GM23248 (cell line): ENCODE measurements at places on chromosomes 12 and 14. TPM values are rescaled to one million over a fixed set of nuclear protein-coding genes. Genes with fewer than 3 reads are reported as not detected.

DNA sequence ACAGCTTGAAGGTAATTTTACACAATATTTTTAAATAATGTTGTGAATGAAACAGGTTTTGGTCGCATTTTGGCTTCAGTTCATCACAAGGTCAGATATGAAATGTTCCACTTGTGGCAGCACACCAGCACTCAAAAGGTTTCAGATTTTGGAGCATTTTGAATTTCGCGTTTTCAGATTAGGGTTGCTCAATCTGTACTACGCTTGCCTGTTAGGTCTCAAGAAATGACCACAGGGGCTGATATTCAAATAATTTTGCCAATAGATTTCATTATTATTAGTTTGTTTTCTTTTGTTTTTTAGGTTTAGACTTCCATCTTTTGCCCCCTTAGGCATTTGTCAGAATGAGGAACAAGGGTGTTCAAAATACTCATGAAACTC, 29.8 kb downstream of the DICER1 start:
- DNase-seq: no peak

FICD gene
- 8.6 and 9.4 TPM in 2 replicates for total RNA-seq

GRCh38 chr12:22180705-22181104, 134.7 kb downstream of the CMAS start:
- DNase-seq: no peak

GRCh38 chr14:73105050-73105449, 31.3 kb upstream of the PSEN1 start:
- peak; percentile 16 for DNase-seq

GRCh38 chr12:28824193-28824846, 324.8 kb upstream of the FAR2 start:
- no peak for DNase-seq

DNA sequence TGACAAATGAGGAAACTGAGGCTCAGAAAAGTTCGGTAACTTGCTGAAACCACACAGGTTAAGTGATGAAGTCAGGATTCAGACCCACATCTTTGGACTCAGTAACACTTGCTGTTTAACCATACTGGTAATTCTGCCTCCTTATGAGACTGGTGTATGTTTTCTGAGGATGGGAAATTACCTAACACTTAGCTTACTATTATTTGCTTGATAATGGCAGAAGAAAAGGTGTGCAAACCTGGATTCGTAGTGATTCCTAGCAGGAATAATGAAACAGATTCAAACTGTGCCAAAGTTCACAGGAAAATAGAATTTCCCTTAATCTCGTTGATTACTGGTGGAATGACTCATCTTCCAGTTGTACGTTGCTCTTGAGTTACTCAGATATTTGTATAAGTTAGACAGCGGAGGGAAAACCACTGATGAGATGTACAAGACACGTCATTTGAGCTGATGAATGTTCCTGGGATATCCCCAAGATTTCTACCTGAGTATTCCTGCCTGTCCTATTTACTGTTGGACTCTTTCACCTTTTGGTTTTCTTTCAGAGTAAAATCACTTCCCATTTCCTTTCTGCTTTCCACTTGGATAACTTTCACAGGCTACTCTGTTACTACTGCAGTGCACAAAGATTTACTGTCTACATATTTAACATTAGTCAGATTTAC, 37.5 kb downstream of the PRORP start:
- peak; percentile 96 for DNase-seq

PTPRQ gene
- total RNA-seq: 0.11 and 0.76 TPM in 2 replicates

DNA sequence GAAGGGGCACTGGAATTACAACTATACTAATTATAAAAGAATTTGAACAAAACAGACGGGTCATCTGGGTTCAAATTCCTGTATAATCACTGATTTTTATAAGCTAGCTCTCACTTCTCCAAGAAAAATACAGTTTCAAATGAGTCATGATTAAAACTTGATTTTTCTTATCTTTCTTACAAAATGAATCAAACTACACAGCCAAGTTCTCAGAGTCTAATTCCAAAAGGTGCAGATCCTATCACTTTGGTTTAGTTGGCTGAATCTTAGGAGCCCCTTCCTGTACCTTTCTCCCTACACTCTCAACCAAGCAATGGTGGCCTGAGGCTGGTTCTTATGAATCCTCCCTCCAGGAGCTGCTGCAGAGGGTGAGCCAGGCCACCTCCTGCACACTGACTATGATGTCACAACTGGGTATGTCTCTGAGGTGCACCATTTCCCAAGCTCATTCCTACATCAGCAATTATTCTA, 43.8 kb upstream of the BMP4 start:
- peak; percentile 50 for DNase-seq

- DNase-seq: peak; percentile 47
Observed at GRCh38 chr12:82818271-82819035, 131.7 kb downstream of the TMTC2 start.

RD3L gene
- not detected in 2 replicates for total RNA-seq

BRI3BP gene
- 1.9 and 4.2 TPM in 2 replicates for total RNA-seq

GRCh38 chr14:78491048-78491447, 320.9 kb downstream of the NRXN3 start:
- no peak for DNase-seq

DNA sequence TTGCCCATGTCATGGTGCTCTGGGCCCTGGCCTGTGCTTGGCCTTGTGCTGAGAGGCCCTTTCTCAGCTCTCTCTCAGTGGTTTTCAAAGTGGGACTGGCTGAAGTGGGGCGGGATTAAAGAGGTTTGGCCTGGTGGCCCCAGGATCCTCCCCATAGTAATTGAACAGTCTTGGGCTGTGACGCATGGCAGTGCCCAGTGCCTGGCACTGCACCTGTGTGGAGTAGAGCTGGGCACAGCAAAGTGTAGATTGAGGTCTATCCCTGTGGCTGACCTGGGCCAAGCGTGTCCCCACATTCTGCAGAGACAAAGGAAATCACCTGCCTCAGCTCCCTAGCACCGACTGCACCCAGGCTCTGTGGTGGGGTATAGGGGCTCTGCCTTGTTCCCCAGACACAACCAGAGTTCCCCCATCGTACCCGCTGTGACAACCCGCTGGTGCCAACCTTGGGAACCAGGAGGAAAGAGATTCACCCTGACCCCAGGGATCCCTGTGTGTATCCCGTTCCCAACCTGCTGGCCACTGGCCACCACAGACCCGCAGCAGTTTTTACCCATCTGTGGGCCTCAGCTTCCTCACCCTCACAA, 9.9 kb upstream of the CYP46A1 start:
- no peak for DNase-seq

- DNase-seq: peak; percentile 87
Observed at GRCh38 chr12:131860472-131861260, 32.5 kb downstream of the MMP17 start.

OAS2 gene
- 0.54 and 1.0 TPM in 2 replicates for total RNA-seq

- peak; percentile 86 for DNase-seq
Observed at GRCh38 chr14:51095854-51096823, 1.2 kb upstream of the TRIM9 start.

- DNase-seq: no peak
Observed at GRCh38 chr14:84643446-84643845, 886.5 kb upstream of the FLRT2 start.

GRCh38 chr12:121989276-121990113, 32.2 kb upstream of the BCL7A start:
- no peak for DNase-seq

GRCh38 chr14:95316821-95317220, 2.9 kb downstream of the CLMN start:
- DNase-seq: no peak

GRCh38 chr12:79659961-79660431, 30.8 kb downstream of the PAWR start:
- DNase-seq: peak; percentile 20

TAS2R10 gene
- total RNA-seq: not detected in 2 replicates

TAS2R9 gene
- total RNA-seq: not detected in 2 replicates

DNA sequence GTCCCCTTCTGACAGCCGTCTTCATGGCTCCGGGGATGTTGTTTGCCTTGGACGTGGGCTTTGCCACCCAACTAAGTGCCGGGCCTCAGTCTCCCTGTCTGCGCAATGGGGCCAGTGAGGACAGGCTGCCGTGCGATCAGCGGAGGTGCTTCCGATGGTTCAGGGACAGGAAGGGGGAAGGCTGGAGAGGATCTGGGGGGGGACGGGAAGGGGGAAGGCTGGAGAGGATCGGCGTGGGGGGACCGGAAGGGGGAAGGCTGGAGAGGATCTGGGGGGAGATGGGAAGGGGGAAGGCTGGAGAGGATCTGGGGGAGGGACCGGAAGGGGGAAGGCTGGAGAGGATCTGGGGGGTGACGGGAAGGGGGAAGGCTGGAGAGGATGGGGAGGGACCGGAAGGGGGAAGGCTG, 3.4 kb downstream of the MMP17 start:
- DNase-seq: peak; percentile 85

GRCh38 chr12:22856178-22856577, 231.2 kb downstream of the ETNK1 start:
- peak; percentile 57 for DNase-seq

DNA sequence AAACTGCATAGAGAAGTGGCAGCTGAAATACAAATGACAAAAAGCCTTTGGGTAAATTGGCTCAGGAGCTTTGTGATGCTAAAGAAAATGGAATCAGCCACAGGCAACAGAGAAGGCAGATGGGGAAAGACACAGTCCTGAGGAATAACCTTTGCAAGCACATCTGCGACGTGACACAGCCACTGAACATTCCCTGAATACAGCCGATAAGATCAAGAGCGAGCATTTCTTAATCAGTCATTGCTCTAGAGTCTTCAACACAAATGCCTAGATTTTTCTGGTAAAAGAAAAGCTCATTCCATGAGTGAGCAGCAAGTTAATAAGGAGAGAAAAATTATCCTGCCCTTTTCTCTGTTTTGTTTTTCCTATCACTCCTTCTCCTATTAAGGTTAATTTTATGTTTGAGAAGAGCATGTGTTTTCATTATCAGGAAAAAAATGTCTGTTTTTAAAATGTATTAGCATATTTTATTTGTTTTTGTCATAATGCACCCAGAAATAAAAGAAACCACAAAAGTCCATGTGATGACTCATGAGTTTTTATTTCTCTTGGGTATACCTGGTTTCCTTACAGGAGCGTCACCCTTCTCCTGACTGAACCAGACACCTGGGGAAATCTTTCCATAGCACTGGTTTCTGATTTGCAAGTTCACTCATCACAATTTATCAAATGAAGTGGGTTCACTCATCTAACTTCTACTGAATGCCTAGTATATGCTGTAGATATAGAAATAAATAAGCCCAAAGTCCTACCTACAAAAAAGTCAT, 45.4 kb upstream of the PCED1B start:
- no peak for DNase-seq

DNA sequence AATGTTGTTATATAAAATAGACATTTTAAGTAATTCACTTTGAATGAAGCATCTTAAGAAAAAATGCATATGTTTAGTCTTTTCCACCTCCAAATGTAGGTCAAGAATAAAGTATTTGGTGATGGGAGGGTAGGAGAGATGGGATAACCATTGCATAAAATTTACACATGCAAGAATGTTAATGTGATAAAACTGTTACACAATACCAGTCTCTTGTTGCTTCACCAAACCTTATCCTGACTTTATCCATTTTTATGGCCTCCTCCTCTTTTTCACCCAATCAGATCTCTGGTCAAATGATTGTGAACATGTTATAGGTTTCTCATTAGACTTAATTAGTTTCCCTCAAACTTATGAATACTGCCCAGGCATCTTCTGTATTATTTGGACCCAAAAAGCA, 994.5 kb upstream of the FLRT2 start:
- no peak for DNase-seq

DHRS4 gene
- total RNA-seq: 23.0 and 25.4 TPM in 2 replicates

- DNase-seq: no peak
Observed at GRCh38 chr12:20189767-20190166, 178.6 kb upstream of the PDE3A start.

GRCh38 chr14:23399591-23399990, 8.5 kb downstream of the MYH6 start:
- DNase-seq: no peak

POTEG gene
- not detected in 2 replicates for total RNA-seq

DNA sequence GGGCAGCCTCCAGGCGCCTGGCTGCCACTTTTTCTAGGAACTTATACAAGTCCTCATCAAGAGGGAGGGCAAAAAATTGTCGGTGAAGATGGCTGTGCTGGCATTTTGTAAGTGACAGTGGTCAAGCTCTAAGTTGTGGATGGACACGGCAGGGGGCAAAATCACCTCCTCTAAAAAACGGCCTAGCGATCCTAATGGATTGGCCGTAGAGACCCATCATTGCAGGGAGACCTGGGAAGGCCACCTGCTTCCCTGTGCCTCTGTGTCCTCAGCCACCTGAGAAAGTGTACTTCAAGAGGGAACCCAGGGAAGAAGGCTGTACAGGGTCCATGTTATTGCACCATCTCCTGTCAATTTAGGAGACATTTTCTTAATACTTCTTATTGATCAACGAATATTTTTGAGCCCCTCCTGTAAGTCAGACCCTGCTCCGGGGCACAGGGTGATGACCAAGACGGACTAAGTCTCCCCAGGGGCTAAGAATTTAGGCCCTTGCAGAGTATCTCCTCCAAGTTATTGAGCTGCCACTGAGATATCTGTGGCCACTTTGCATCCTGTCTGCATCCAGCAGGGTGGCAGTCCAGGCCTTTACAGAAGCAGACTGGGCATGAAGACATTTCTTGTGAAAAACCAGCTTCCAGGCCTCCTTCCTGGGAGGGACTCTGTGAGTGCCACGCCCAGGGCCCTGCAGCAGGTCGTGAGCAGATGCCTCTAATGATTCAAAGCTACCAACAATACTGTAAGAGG, 40.5 kb downstream of the PSMA6 start:
- DNase-seq: peak; percentile 52

- peak; percentile 74 for DNase-seq
Observed at GRCh38 chr14:100872259-100873095, 31.0 kb downstream of the RTL1 start.

TM9SF1 gene
- total RNA-seq: 102 and 163 TPM in 2 replicates

DNA sequence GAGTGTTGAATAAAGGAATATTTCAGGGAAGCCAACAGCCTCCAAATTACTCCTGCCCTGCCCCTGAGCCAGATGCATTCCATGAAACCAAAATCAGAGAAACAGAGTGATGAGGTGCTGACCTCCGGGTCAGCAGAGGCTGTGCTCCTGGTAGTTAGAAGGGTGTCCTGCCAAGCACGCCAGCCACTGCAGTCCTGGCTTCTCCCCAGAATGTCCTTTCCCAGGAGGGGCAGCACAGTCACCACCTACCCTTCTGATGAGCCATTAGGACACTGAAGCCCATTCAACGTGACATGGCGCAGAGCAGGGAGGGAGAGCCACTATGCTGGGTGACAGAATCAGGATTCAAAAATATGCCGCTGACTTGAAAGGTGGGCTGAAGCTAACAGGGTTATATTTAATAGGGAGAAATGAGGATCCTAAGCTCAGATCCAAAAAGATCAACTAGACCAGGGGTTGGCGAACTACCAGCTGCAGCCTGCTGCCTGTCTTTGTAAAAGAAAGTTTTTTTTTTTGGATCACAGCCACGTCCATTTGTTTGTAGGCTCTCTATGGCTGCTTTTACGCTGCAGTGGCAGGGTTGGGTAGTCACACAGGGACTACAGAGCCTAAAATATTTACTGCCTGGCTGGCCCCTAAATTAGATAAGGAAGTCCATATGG, 34.5 kb upstream of the PLEK2 start:
- DNase-seq: no peak

IL26 gene
- total RNA-seq: not detected in 2 replicates

TAS2R31 gene
- total RNA-seq: 0.97 and 1.4 TPM in 2 replicates

CCDC38 gene
- total RNA-seq: under 0.01 TPM in 1 of 2 replicates, not detected in the other

ETFBKMT gene
- total RNA-seq: 1.8 and 3.4 TPM in 2 replicates

TUBA1C gene
- total RNA-seq: 401 and 473 TPM in 2 replicates

- DNase-seq: no peak
Observed at GRCh38 chr12:128797119-128798118, 26.3 kb downstream of the SLC15A4 start.

ZC2HC1C gene
- total RNA-seq: 2.8 and 5.3 TPM in 2 replicates

- DNase-seq: no peak
Observed at GRCh38 chr12:126706300-126706699, 1560.7 kb upstream of the TMEM132C start.

DLK1 gene
- not detected in 2 replicates for total RNA-seq

GRCh38 chr12:94172973-94173372, 24.6 kb downstream of the PLXNC1 start:
- peak; percentile 97 for DNase-seq
